Stimulated activated CD4-positive, alpha-beta T cell treated with anti-CD3 and anti-CD28 coated beads, Interleukin-1b, Interleukin-23, amount 100 ng/mL, for 24 hours (primary cell): ENCODE measurements at places on chromosomes 3 and 15.

DNA sequence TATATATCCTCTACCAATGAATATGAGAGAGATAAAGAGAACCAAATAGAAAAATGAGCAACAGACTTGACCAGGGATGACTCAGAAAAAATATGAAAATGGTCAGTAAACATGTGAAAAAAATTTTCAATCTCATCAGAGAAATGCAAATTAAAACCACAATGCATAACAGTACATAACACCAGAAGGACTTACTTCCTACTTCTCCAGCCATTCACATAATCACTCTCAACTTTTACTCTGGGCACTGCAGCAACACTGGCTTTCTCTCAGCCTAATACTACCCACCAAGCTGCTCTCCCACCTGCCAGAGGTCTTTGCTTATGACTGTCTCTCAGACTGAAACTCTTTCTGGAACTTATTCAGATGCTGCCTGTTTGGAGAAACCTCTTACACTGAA, 49.4 kb downstream of the DPH6 start:
- no peak for DNase-seq

GRCh38 chr3:71456156-71456555, 127.4 kb downstream of the FOXP1 start:
- no peak for DNase-seq

- DNase-seq, result no peak
Observed at GRCh38 chr15:101342056-101342455, 47.0 kb upstream of the SNRPA1 start.

GRCh38 chr15:80191897-80192595, 39.2 kb downstream of the FAH start:
- no peak for DNase-seq

GRCh38 chr3:42980209-42980608, 1.1 kb downstream of the GASK1A start:
- no peak for DNase-seq

DNA sequence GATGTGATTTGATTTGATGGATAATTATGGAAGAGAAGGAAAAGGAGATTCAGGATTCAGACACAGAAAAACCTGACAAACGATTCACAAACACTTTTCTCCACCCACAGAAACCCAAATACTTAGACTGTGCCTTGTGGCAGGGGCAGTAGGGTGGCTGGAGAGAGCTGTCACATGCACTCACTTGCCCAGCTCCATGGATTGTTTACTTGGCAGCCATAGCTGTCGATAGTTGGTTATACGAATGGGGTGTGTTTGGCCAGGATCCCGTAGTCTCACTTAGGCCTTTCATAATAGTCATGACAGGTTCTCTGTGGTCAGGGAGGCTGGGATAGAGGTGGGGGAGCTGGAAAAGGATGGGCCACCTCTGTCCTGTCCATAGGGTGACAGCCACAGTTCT, 76.9 kb downstream of the CACNA1D start:
- no peak for DNase-seq

DNA sequence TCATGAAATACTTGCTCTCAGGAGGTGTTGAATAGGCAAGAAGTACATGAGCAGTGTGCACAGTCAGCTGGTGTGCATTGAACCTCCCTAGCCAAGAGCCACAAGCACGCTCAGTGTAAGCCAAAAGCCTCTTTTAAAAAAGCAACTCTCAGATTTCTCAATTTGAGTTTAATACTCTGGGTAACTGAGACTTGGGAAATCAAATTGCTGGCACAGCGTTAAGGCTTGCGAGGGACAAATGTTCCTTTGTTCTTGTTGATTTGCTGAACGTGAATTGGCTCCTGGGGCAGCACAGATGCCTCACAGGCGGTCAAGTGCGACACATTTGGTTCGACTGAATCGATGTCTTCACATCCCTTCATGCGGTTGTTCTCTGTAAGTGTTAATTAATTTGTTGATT, at the start of gene FAM240A:
Gene FAM240A (plus strand): TSS at position 202 of the 400 bp plus-strand sequence. CDS start 159 bp downstream, at position 361.
- no peak for DNase-seq

GRCh38 chr3:161690299-161690620, 193.7 kb downstream of the OTOL1 start:
- DNase-seq, result no peak

GRCh38 chr3:22907161-22907780, 295.9 kb upstream of the UBE2E2 start:
- no peak for DNase-seq

DNA sequence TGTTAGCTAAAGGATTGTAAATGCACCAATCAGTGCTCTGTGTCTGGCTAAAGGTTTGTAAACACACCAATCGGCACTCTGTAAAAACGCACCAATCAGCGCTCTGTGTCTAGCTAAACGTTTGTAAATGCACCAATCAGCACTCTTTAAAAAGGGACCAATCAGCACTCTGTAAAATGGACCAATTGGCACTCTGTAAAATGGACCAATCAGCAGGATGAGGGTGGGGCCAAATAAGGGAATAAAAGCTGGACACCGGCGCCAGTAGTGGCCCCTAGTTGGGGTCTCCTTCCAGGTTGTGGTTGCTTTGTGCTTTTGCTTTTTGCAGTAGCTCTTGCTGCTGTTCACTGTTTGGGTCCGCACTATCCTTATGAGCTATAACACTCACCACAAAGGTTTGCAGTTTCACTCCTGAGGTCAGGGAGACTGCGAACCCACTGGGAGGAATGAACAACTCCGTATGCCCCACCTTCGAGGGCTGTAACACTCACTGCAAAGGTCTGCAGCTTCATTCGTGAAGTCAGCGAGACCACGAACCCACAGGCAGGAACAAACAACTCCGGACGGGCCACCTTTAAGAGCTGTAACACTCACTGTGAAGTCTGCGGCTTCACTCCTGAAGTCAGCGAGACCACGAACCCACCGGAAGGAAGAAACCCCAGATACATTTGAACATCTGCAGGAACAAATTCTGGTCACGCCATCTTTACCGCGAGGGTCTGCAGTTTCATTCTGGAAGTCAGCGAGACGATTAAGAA, 1.1 kb upstream of the SUCLG2 start:
- DNase-seq, result peak; percentile 8

GRCh38 chr15:60840703-60841411, 361.9 kb upstream of the ICE2 start:
- DNase-seq, result no peak

- DNase-seq, result no peak
Observed at GRCh38 chr3:66411961-66412887, 88.6 kb downstream of the LRIG1 start.

DNA sequence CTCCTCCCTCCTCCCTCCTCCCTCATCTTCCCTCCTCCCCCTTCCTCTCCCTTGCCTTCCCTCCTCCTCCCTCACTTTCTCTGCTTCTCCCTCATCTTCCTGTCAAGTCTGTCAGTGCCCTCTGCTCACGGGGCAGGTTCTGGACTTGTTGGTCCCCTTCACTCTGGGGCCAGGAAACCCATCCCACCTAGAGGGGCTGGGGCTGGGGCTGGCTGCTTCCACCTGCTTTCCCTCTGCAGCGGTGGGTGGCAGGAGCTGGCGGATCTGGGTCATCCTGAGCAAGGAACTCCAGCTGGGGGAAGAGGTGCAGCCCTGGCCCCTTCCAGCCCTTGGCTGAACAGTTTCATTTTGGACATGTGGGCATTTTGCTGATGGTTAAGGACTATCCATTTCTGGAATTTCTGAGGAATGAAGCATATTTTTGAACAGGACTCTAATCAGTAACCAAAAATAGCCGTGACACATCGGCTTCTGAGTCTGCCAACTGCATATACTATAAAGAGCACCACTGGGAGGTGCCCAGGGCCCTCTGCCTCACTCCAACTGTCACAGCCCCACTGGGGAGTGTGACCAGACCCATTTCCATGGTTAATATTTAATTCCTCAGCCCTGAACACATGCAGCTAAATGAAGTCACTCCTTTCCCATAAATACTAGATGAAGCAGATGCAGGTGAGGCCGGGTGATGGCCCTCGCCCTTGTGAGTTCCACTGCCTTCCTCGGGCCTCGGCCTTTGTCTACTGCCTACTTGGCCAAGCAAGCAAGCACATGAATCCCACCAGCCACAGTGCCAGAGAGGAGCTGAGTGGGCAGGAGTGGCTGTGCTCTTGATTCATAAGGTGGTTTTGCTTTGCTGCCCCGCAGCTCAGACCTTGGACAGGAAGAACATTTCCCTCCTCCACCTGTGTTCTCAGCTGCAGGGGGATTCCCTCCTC, 39.8 kb downstream of the CHDH start:
- no peak for DNase-seq

DNA sequence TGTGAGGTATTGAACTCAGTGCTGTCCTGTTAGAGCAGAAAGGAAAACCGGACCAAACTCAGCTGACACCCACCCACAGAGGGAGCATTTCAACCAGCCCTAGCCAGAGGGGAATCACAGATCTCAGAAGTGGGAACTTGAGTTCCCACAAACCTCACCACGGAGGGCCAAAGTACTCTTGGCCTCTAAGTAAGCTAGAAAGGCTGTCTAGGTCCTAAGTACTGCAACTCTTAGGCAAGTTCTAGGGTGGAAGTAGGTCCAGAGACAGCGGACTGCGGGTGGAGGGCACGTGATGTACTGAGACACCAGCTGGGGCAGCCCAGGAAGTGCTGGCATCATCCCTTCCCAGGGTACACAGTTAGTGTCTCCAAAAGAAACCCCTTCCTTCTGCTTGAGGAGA, 34.1 kb downstream of the EOMES start:
- no peak for DNase-seq

DNA sequence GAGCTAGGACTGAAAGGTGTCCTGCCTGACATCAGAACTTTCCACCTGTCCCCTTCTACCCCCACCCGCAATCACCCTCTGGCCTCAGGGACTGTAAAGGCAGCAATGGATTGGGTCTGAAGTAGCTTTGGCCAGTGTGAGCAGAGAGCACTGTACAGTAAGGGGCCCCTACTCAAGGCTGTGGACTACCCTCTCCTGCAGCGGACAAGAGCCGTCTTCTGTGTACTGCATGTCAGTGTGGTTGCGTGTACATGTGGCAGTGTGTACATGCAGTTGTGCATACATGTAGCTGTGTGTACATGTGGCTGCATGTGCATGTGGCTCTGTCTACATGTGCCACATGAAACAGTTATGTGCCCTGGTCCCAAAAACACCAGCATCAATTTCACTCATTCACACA, 205.9 kb upstream of the LINGO1 start:
- DNase-seq, result no peak

GRCh38 chr3:59425371-59425770, 375.5 kb upstream of the CFAP20DC start:
- no peak for DNase-seq

- no peak for DNase-seq
Observed at GRCh38 chr15:70602834-70603560, 160.4 kb downstream of the UACA start.

GRCh38 chr3:87088430-87088992, 97.6 kb upstream of the VGLL3 start:
- DNase-seq, result no peak

- DNase-seq, result no peak
Observed at GRCh38 chr3:145889730-145890129, 271.3 kb downstream of the PLOD2 start.

GRCh38 chr3:151925876-151926275, 52.4 kb downstream of the SUCNR1 start:
- DNase-seq, result no peak

GRCh38 chr15:49242820-49243219, 72.8 kb downstream of the GALK2 start:
- no peak for DNase-seq

DNA sequence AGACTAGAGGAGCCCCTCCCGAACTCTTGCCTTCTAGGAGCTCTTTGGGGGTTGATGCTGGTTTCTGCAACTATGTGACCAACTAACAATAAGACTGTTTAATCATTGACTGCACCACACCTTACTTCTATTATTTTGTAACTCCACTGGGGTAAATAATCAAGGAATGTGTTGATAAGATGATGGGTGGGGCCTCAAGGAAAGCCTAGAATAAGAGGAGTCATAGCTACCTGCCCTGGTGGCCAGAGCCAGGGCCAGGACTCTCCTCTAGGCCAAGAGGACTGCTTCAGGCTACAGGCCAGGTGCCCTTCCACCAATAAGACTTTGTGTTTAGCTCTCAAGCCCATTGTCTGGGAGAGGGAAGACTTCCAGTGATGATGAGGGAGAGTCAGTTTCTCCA, 41.2 kb upstream of the PIAS1 start:
- no peak for DNase-seq

DNA sequence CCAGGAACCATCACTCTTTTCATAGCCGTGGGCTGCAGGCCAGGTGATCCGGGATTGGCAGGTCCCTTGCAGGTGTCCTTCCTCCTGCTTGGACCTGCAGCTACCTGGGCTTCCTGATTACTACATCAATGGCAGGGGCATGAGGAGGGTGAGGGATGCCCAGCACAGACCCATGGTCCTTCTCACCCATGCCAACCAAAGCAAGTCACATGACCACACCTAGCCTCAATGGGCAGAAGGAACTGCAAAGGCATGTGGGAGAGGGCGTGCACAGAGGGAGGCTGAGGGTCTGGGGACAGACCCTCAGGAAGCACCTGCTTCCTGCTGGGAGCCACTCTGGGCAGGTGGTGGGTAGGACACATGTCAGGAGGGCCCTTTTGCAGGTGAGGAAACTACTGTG, 105.2 kb downstream of the NUP210 start:
- DNase-seq, result no peak

- no peak for DNase-seq
Observed at GRCh38 chr3:124410471-124410870, 319.8 kb upstream of the UMPS start.

DNA sequence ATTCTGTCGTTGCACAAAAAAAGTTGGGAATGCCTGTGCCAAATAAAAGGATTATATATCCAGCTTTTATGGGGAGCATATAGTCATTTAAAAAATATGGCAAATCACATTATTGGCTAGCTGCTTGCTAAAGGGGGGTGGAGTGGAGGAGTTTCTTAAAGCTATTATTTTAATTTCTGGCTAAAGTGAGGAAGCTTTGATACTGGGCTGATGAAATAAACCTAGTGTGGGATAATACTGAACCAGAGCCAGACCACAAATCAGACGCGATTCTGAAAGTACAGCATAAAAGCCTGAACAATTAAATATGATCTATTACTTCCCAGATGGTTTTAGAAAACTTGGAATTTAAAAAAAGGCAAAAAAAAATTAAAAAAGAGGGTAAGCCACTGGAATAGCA, 14.4 kb downstream of the POLR2M start:
- no peak for DNase-seq

- no peak for DNase-seq
Observed at GRCh38 chr3:98798820-98799219, 35.7 kb downstream of the ST3GAL6 start.

DNA sequence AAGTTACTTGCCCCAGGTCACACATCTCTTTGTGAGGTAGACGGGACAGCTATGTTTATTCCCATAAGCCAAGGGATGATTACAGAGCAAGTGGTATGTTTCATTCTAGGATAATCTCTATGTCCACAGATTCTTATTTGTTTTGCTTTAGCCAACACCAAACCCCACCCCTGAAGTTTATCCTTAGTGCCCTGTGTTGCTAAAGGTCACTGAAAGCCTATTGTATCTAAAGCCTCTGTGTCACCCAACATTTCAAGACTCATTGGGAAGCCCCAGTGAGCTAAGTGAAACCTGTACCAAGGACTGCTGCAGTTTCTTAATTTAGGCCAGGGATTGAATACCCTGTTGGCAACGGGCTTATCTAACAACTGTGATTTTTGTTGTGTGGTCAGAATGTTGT, 135.6 kb downstream of the ADAMTS9 start:
- DNase-seq, result no peak
